ENCODE measurements at places on chromosomes 7 and 10.

- DNase-seq, result no peak
These were observed 7.7 kb downstream of the RHEB start for GRCh38 chr7:151511946-151512345.

- DNase-seq, result no peak
These were observed 570.2 kb downstream of the PHTF2 start for GRCh38 chr7:78368771-78369170.

DNA sequence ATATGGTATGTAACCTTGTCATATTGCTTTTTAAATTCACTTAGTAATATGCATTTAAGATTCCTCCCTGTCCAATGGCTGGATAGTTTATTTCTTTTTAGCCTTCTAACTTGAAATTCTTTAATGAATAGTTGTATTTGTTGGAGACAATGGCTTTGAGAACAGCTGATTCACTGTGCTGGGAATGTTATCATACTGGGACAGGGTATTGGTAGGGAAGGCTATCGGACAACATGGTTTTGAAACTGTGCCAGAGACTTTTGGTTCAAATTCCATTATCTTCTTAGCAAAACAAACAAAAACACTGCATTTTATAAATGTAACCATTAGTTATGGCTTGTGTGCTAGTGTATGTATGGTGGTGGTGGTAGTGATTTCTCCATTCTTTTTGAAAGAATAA, 517.1 kb upstream of the ANKRD30A start:
- DNase-seq, result no peak

- DNase-seq, result no peak
These were observed 66.6 kb downstream of the MTPN start for GRCh38 chr7:135910393-135911036.

GRCh38 chr10:31051703-31052102, 20.0 kb upstream of the ZNF438 start:
- no peak for DNase-seq

- DNase-seq, result no peak
These were observed 14.6 kb downstream of the SFRP4 start for GRCh38 chr7:37901890-37902524.

DNA sequence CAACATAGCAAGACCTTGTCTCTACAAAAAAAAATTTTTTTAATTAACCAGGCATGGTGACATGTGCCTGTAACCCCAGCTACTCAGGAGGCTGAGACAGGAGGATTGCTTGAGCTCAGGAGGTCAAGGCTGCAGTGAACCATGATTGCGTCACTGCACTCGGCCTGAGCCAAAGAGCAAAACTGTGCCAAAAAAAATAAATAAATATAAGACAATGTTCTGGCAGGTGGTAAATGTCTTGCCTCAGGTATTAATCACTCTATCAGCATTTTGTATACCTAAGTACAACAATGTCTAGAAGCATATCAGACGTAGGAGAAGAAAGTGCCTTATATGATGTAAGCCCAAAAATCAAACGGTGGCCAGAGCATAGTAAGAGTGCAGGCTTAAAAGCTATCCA, 427.8 kb upstream of the C7orf33 start:
- DNase-seq, result no peak

DNA sequence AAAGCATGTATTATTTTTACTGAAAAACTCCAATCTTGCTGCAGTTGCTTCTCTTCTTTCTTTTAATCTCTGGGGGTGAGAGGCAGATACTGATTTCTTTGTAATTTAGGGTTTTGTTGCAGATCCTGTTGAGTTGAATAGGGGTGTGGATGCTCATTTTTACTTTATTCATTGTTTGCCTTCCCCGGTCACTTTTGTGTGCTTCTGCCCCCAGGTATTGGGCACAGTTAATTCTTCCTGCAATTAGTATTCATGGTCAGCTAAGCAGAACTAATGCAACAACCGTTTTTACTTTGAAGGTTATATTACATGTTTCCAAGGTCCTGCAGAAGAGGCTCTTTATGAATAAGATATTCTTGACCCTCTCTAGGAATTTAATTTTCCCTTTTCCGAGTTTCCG, 96.4 kb downstream of the BUB3 start:
- no peak for DNase-seq

GRCh38 chr10:51129946-51130544, 55.8 kb downstream of the PRKG1 start:
- DNase-seq, result no peak

DNA sequence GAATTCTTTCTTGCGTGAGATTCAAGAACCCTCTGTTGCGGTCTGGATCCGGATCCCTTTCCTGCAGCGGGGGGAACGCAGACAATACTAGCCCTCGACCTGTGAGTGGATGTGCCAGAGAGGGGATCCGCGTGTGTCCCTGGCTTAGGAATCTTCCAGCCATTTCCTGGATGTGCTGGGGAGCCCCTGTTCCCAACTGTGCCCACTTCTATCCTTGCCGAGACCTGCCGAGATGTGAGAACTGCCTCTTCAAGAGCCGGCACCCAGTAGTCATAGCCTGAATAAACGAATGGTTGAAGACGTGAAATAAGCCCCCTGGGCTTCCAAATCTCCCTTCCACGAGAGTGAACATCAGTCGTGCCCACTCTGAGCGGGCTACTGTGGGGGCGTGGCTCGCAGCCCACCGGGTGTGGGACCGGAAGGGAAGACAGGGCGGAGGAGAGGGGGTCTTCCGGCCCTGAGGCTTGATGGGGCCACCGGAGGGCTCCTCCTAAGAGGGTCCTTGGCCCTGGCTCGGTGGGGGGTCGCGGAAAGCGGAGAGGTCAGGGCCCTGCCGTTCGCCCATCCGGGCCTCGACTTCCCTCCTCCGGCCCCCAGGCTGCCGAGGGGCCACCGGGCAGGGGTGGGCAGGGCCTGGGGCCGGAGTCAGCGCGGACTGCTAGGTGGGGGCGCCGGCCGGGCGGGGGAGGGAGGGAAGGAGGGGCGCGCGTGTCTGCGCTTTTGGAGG, 1.3 kb upstream of the CCDC136 start:
- no peak for DNase-seq

GRCh38 chr10:77106676-77107075, 530.9 kb downstream of the KCNMA1 start:
- DNase-seq, result no peak

DNA sequence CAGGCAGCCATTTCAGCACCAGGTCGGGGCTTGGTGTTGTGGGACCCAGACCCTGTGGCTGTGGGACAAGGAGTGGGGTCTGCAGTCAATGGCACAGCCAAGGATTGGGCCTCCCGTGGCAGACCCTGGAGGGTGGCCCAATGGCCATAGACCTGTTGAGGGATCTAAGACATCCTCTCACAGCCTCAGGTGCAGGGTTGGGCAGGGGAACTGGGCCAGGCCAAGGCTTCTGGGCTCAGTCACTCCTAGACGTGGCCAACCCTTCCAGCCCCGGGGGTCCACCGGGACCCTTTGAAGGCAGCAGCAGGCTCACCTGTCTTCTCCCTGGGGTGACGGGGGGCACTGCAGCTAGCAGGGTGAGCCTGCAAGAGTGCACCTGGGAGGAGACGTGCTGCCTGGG, 45.7 kb upstream of the DPYSL4 start:
- DNase-seq, result peak; percentile 56

DNA sequence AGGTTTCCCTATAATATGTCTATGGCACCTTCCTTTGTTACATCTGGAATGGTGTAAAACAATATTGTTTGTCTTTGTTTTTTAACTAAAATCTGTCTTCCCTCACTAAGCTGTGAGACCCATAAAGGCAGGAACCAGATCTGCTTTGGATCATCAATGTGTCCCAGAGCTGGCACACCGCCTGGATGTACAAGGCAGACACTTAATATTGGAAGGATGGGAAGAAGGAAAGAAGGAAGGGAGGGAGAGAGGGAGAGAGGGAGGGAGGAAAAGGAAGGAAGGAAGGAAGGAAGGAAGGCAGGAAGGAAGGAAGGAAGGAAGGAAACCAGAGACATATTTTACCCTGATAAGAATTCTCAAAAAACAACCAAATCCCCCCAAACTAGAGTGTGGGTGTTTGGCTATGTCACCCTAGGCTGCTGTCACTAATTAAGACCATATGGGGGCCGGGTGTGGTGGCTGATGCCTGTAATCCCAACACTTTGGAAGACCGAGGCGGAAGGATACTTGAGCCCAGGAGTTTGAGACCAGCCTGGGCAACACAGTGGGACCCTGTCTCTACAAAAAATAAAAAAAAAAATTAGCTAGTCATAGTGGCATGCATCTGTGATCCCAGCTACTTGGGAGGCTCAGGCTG, 59.6 kb downstream of the SH3PXD2A start:
- no peak for DNase-seq

- DNase-seq, result no peak
These were observed 23.5 kb downstream of the NRG3 start for GRCh38 chr10:81898518-81898917.

GRCh38 chr10:118742782-118743181, 12.0 kb downstream of the CACUL1 start:
- DNase-seq, result no peak

GRCh38 chr7:36562121-36562520, 162.2 kb downstream of the AOAH start:
- DNase-seq, result no peak

- DNase-seq, result no peak
These were observed 990.1 kb downstream of the CNTNAP2 start for GRCh38 chr7:147106746-147107145.

DNA sequence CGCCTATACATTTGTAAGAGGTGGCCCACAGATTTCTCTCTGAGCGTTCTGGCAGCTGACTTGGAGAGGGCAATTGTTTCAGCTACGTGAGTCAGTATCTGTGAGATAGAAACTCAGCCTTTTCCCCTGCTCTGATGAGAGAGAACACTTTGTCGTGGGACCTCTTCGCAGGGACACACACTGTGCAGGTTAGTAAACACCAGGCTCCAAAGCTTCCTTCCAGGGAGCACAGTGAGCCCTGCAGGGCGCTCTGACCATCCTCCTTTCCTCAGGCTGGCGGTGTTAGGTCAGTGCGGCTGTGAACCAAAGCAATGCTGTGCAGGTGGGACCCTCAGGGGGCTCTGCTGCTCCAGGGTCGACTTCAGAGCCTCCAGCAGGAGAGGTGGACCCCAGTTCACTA, 152.2 kb upstream of the TCF7L2 start:
- DNase-seq, result no peak

- no peak for DNase-seq
These were observed 164.4 kb downstream of the ARL4A start for GRCh38 chr7:12851841-12852240.

DNA sequence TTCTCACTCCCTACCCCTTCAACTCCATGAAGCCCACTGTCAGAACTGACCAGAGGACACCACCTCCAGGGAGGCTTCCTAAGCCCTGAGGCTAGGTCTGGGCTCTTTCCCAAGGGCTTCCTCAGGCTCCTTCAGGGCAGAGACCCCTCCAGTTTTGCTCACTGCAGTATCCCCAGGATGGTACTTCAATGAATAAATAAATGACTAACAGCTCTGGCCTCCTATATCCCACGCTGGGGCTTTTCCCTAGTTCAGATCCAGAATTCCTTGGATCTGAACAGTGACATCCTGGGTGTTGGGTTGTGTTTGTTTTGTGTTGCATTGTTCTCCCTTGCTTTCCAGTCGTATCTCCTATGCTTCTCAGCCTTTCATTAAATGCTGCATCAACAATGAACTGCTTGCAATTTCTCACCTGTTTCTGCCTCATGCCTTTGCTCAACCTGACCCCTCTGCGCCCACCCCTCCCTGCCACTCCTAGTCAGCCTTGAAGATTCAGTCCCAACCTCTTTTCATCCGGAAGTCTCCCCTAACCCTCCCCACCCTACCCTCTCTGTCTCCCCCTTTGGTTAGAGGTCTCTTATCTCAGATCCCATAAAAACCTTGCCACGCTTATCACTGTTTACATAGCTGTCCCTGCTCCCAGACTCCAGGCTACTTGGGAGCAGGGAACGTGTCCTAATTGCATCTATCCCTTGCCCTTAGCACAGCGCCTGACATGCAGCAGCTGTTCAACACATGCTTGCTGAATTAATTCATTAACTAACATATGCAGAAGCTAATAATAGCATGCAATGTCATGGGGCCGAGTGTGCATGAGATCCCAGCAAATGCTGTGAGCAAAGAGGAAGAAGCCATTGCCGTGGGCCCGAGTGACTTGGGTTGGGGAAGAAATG, 41.7 kb downstream of the PPP1R3C start:
- no peak for DNase-seq

DNA sequence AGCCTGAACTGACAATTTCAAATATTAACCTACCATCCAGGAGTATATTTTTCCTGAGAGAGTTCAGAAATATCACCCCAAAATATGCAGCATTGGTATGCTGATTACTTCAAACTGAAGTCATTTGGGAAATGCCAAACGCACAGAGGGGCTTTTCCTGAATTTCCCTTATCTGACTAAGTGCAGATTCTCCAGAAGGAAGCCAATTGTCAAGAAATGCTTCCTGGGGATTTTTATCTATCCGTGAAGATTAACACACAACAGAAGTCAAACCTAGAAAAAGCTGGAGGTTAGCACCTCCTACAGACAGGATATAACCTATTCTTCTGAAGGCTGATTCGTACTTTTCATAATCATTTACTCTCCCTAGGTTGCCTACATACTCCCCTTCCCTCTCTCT, 91.0 kb downstream of the AKR1D1 start:
- DNase-seq, result no peak

DNA sequence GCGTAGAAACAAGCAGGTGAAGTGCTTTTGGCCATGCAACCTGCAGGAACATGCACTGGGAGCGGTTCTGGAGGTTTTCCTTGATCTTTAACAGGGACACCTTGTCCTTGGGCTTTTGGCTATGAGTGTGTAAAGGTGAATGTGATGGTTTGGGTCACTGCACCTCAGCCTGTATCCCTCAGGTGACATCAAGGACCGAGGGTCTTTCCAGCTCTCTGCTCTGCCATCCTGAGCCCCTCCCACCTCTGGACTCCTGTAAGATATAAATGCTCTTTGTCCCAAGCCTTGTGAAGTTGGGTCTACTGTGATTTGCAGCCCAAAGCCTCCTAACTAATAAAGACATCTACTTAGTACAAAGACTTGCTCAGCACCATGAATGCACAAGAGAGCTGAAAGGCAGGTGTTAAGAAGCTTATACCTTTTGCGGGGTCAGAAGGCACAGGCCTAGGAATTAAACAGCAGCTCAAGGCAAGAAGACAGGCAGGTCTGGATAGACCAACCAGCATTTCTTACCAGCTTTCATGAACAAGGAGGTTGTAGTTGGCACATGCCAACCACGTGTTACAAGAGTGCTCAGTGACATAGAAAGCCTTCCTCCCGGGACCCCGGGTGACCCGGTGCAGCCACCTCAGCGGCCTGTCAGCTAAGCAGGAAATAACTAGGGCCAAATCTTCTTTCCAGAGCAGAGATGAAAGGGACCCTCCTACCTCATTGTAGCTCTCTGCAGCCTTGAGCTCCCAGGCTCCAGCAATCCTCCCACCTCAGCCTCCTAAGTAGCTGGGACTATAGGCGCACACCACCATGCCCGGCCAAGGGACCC, 89.9 kb downstream of the CARD11 start:
- DNase-seq, result no peak

- no peak for DNase-seq
These were observed 254.9 kb downstream of the PLXNA4 start for GRCh38 chr7:132321387-132321786.

- DNase-seq, result no peak
These were observed 126.8 kb downstream of the KAT6B start for GRCh38 chr10:74953214-74953613.

DNA sequence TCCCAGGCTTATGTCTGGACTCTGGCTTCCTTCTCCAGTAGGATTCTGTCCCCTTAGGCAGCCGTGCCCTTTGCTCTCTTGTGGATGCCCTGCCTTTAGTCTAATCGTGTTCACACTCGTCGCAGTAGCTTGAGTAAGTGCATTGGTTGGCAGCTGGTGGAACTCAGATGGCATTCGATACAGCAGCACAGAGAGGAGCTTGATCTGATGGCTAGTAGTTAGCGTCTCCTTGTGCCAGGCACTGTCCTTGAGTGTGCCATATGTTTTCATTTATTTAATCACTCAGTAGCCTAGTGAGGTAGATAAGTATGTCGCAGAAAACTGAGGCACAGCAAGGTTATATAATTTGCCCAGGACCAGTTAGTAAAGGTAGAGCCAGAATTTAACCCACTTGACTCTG, 18.2 kb upstream of the PARP12 start:
- no peak for DNase-seq

All from tibial artery (tissue), 4 donors.